ENCODE measurements at places on chromosomes 3 and 15. TPM values are rescaled to one million over a fixed set of nuclear protein-coding genes. Genes with fewer than 3 reads are reported as not detected.

- no peak for DNase-seq
Measured at GRCh38 chr3:172069478-172069877, 30.1 kb downstream of the FNDC3B start.

DNA sequence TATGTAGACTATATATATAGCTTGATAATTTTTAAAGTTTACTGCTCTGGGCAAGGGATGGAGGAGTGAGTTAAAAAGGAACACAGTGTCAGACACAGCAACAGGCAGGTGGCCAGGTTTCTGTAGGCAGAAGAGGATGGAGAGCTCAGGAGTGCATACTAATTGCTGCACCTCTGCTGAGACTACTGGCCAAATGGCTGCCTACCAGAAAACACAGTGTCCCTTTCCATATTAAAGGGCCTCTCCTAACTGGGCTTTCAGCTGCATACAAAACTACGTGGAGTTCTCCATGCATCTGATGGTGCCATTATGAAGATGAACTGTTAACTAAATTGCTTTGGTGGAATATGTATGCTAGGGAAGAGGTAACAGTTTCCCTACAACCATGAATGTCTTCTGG, 1.8 kb downstream of the ATP13A4 start:
- DNase-seq, result no peak

A4GNT gene
- not detected for total RNA-seq

- DNase-seq, result peak; percentile 13
Measured at GRCh38 chr3:78659386-78659987, 1108.3 kb downstream of the ROBO1 start.

TNNC1 gene
- 4.3 TPM for total RNA-seq

Measured in CD8-positive, alpha-beta T cell (primary cell).